ENCODE measurements at places on chromosomes 16 and 17.

GRCh38 chr16:87423429-87423828 is 31.3 kb downstream of the MAP1LC3B start:
- no peak for DNase-seq

GRCh38 chr16:28910086-28911031 is 14.7 kb downstream of the RABEP2 start:
- no peak for DNase-seq

DNA sequence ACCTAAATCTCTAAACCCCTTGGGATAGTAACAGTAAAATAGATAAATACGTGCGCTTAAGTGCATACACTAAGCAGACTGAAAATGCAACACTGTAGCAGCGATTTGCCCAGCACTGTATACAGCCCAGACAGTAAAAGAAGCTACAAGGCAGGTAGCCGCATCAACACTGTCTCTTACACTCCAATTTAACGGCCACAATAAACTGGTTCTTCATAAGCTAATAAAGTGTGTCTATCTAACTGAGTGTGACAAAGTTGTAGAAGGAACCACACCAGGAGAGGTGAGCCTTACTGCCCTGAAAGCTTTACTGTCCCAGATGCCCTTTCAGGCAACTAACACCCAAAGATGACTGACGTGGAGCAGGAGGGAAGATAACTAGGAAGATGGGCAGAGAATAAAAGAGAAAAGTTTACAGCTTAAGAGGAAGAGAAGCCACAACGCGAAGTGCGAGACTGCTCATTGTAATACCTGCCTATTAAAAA is 847 bp downstream of the ZDHHC7 start:
- DNase-seq, result no peak

- DNase-seq, result no peak
These were observed 1.7 kb downstream of the IL4R start for GRCh38 chr16:27315333-27316037.

- DNase-seq, result no peak
These were observed 5.6 kb upstream of the CARHSP1 start for GRCh38 chr16:8874388-8874787.

DNA sequence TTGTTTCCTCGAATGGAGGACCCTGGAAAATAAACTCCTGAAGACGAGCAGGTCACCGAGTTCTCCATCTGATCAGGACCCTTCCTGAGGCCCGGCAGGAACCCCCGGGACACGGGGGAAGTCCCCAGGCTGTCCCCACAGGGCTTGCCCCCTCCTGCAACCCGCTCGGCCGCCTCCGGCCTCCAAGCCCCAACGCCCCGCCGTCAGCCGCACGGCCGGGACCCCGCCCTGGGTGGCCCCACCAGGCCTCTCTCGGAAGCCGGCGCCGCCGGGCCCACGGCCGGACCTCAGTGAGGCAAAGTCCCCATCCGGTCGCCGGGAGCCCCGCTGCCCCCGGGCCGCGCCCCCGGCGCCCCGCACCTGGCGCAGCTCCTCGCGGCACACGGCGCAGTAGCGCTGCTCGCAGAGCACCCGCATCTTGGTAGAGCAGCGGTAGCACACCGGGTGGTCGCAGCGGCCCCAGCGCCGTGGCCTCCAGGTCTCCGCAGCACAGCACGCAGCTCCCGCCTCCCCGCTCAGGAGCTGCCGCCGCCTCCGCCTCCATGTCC is 383 bp downstream of the ZNF598 start:
- no peak for DNase-seq

- peak; percentile 66 for DNase-seq
These were observed 36.1 kb downstream of the WNT3 start for GRCh38 chr17:46782250-46782953.

- DNase-seq, result no peak
These were observed 15.4 kb upstream of the ARHGAP17 start for GRCh38 chr16:25030420-25031131.

DNA sequence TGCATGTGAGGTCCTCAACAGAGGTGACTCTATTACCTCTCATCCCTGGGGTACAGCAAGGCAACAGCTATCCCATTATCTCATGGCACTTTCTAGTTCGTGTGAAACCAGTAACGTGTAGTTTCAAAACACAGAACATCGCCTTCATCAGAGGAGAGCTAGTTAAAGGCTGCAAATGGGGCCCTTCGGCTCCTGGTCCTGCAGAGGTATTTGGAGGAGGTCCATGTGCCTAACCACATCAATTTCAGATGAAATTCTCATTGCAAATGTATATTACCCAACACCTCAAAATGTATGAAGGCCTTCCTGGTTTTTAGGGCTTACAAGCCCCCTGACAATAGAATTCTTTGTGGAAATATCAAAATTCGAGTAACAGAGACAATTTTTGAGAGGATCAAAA is 95.7 kb upstream of the PSMD7 start:
- DNase-seq, result no peak

- no peak for DNase-seq
These were observed 21.4 kb upstream of the NPTX1 start for GRCh38 chr17:80497726-80498241.

DNA sequence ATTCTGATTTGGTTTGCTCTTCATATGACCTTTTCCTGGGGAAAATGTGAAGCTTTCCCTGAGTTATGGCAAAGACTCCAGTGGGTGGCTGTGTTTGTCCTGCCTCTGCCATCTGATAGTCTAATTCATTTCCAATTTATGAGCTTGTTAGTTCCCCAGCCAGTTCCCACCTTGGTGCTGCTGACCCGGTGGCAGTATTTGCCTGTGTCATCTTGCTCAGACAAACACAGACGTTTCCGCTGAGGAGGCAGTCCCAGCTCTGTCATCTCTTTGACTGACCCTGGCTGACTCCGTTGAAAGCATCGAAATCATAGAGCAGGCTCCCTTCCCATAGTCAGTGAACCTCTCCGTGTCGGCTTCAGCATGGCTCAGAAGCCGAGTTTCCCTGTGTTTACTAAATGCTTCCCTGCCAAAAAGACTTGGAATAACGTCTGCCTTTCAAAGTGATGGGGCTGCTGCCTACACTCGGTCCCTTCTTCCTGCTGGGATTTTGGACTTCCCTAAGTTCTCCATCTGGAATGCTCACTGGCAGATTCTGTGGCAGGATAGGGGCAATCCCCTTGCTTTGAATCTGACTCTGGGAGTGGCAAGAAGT is 538.3 kb downstream of the NPIPA7 start:
- DNase-seq, result no peak

DNA sequence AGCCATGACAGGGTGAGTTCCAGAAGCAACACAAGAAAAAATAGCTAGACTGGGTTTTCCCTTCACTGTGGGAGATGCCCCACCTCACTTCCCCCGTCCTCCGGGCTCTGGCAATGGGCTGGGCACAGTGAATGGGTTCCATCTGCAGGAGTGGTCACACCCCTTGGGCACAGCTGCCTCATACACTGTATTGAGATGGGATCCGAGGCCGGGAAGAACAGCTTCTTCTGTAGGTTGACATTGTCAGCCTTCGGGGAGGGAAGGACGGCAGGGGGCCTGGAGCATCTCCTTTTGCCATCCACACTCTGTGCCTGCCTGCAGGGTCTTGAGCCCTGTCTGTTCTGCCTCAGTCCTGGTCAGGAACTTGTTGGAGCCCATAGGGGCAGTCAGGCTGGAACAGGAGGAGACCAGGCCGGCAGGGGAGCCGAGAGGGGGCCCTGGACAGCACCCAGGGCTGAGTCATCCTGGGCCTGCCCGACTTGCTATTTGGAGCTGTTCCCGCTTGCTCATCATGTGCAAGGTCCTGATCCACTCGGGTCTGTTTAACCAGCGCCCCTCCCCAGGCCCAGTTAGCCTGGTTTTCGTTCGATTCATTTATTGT is 286.7 kb downstream of the SEC14L1 start:
- no peak for DNase-seq

- no peak for DNase-seq
These were observed 231.5 kb upstream of the ZFHX3 start for GRCh38 chr16:73279451-73279850.

DNA sequence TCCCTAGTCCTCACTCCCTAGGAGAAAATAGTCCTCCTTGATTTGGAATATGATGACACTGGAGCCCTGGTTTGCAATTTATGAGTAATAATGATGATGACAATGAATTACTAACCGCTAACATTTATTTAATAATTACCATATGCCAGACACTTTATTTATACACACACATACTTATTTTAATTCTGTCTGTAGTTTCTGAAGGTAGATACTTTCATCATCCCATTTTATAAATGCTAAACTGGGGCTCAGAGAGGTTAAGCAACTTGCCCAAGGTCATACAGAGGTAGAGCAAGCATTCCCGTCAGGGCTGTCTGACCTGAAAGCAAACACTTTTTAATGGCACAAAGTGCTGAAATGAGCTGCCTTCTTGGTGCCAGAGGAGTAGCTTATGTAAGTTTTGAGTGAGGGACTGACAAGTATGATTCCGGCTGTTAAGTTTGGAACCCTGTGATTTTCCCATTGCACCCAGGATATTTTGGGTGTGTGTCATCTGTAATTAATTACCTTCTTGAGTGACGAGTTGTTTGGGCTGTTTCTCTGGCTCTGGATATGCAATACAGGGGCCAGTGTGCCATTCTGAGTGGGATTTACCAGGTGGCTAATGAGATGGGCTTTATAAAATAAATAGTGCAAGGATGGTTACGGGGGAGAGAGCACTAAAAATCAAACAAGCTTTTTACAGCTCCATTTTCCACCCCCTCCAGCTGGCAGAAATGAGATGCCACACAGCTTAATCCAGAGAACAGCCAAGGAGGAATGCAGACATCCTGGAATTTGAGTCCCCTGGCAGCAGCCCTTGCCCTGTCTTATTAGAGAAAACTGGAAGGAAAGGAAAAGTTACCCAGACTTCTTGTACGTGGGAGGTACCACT is 211.8 kb downstream of the SNX29 start:
- no peak for DNase-seq

DNA sequence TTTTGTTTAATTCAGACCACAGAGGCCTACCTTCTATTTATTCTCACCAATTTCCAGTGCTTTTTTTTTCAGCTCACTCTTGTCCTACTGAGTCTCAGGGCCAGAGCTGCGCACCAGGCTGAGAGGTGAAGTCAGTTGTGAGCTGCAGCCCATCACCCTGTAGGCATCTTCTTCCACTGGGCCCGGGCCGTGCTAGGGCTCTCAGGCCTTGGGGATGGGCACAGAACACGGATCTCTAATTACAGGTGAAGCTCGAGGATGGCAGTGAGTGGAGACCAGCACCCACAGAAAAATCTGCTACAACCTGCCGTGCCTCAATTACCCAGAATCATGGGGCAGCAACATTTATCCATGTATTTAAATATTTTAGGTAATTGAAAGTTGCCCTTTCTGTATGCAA is 82.1 kb downstream of the IRX5 start:
- no peak for DNase-seq

- no peak for DNase-seq
These were observed 153.5 kb upstream of the CDC42EP4 start for GRCh38 chr17:73465130-73465952.

GRCh38 chr16:80175011-80175410 is 365.8 kb upstream of the DYNLRB2 start:
- no peak for DNase-seq

DNA sequence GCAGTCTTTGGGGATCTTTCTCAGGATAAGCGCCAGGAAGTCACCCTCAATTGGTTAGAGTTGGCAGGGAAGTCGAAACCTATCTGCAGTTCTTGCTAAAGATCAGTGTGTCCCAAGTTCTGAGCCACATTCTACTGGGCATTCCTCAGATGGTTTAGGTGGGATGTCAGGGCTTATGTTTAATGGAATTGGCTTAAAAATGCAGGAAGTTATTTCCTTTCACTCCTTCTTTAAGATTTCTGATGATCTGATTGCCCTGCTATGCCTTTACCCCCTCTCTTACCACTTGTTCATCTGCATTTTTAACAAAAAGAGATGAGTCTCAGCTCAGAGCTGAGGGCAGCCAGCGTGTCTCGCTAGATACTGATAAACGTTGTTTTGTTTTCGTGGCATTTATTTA is 30.8 kb downstream of the FOXL1 start:
- DNase-seq, result no peak

- no peak for DNase-seq
These were observed 53.1 kb downstream of the FOXL1 start for GRCh38 chr16:86631444-86631843.

- DNase-seq, result no peak
These were observed 5.6 kb downstream of the GFAP start for GRCh38 chr17:44909681-44910144.

GRCh38 chr17:9022573-9023391 is 1.5 kb downstream of the NTN1 start:
- DNase-seq, result peak; percentile 40

GRCh38 chr16:24755201-24755874 is 25.9 kb downstream of the TNRC6A start:
- DNase-seq, result no peak

DNA sequence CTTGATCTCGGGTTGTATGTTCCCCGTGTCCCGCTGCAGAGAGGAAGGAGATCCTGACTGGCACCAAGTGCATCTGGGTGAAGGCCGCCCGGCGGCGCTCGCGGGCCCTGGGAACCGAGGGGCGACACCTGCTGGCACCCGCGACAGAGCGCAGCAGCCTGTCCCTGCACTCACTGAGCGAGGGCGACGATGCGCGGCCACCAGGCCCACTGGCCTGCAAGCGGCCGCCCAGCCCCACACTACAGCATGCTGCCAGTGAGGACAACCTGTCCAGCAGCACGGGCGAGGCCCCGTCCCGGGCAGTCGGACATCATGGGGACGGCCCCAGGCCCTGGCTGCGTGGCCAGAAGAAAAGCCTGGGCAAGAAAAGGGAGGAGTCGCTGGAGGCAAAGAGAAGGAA is 7.5 kb downstream of the BTBD17 start:
- DNase-seq, result peak; percentile 84

DNA sequence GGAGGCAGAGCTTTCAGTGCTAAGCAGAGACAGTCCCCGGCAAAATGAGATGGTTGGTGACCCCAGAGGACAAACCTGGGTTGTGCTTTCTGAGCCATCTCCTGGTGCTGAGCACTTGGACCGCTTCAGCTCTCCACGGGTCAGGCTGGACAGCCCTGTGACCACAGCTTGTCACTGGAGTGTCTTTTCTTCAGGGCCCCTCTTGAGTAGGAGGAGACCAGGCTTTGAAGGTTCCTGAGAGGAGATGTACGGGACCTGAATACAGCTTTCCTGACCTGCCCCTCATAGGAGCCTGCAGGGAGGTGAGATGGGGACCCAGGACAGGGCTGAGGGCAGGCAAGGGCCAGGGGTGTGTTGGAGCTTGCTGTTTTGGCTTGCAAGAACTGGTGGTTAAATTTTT is 17.8 kb upstream of the ADGRG1 start:
- no peak for DNase-seq

DNA sequence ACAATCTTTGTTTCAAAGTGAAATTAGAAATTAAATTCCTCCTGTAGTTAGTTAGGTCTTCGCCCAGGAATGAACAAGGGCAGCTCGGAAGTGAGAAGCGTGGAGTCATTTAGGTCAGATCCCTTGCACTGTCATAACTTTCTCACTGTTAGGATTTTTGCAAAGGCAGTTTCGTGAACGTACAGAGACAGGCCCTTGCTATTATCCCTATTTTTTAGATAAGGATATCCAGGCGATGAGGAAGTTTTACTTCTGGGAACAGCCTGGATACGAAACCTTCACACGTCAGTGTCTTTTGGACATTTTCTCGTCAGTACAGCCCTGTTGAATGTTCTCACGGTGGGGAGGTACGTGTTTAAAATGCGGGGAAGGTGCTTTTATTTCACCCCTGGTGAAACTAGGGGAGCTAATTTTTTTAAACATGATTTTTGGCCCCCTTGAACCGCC is 318 bp upstream of the RBL2 start:
- DNase-seq, result no peak
